ENCODE measurements at places on chromosomes 12 and 14. TPM values are rescaled to one million over a fixed set of nuclear protein-coding genes. Genes with fewer than 3 reads are reported as not detected.
A peak's percentile ranks its signal among the peaks of the same experiment; 100 is the strongest.

GRCh38 chr14:83873669-83874068 lies 1656.3 kb upstream of the FLRT2 start:
- DNase-seq = no peak

DNA sequence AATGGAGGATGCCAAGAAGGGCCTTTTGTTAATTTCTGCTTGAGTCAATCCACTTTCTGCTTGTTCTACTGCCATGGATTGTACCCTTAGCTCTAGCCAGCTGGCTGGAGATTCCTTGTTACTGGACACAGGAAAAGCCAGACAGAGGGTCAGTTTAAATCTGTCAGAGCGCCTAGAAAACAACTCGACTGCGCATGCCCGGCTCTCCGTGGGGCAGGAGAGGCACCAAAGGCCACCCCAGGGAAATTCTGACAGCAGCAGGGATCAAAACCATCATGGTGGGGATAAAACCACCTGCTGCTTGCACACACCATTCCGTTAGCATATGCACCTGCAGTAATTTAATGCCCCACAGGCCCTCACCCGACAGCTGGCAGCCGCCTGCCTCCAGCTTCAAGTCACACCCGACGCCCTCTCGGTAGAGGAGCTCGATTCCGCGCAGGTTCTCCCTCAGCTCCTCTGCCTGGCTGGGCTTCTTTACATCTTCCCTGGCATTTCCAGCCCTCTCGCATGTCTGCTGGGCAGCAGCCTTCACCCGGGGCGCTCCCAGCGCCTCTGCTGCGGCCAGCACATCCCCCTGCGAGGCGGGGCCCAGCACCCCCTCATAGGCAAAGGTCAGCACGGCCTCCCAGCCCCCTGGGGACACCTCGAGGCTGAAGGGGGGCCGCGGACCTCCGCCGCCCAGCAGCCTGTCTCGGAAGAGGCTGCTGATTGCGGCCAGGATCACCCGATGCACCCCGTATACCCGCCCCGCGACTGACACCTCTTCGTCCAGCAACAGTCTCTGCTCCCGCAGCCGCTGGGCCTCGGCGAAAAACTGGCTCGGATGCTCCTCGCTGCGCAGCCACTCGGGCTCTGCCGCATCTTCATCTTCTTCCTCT lies 1.0 kb downstream of the KLHL33 start:
- DNase-seq = no peak

GRCh38 chr12:116490471-116490870 lies 68.7 kb upstream of the MAP1LC3B2 start:
- DNase-seq = no peak

DNA sequence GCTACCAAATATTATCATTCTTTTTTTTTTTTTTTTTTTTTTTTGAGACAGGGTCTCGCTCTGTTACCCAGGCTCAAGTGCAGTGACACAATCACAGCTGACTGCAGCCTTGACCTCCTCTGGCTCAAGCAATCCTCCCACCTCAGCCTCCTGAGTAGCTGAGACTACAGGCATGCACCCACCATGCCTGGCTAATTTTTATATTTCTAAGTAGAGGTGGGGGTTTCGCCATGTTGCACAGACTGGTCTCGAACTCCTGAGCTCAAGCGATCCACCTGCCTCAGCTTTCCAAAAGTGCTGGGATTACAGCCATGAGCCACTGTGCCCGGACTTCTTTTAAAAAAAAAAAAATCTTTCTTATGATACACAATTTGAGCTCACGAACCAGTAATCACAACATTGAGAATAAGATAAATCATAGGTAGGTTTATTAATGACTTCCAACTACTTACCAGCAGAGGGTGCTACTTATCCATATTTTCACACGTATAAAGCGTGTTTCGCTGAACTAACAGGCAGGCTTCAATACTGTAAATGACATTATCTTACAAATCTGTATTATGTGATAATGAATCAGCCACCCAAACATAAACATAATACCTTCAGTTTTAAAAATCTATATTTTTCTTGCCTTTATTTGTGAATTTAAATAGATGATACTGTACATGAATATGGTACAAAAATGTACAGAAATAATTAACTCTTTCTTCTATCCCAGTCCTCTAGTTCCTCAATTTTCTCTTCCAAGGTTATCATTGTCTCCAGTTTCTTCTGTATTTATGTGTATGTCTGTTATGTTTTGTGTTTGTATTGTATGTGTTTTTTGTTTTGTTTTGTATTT lies 42.5 kb upstream of the BCAT1 start:
- DNase-seq = peak; percentile 43

- no peak for DNase-seq
Measured at GRCh38 chr14:31435276-31435675, 14.9 kb upstream of the HEATR5A start.

GRCh38 chr14:77649326-77649725 lies 32.9 kb upstream of the SPTLC2 start:
- no peak for DNase-seq

Gene KRT72
- not detected for polyA plus RNA-seq

Gene NEUROD4
- polyA plus RNA-seq = not detected
